ENCODE measurements at places on chromosomes 13 and 19.

DNA sequence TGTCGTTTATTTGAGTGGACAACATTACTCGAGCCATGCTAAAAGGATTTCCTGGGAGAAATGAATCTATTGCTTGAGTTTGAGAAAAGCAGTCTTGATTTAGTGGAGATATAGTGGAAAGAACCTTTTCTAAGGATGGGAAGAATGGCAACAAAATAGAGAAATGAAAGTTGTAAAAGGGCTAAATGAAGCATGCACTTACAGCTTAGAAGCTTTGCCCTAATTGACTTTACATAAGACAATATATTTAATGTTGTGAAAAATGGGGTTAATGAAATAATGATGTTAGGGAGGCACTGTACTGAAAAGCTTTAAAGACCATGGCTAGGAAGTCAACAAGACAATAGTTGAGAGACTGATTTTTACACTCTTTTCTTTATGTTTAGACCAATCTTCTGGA lies 35.4 kb downstream of the SLC10A2 start:
- no peak for DNase-seq

DNA sequence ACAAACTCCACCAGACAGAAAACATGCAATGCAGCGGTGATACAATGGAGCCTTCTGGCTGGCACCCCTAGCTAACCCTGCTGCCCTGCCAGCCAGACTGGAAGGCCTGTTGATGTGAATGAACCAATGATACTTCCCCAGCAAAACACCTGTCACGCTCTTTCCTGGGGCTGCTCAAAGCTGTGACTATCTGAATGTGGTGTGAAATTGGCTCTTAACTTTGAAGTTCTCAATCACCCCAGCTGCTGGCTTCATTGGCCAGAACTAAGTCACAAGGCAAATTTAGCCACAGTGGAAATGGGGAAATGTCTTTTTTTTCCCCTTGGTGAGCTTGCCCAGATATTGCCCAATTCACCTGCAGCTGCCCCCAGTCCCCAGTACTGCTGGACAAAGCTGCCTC lies 147.3 kb downstream of the SLC7A1 start:
- no peak for DNase-seq

DNA sequence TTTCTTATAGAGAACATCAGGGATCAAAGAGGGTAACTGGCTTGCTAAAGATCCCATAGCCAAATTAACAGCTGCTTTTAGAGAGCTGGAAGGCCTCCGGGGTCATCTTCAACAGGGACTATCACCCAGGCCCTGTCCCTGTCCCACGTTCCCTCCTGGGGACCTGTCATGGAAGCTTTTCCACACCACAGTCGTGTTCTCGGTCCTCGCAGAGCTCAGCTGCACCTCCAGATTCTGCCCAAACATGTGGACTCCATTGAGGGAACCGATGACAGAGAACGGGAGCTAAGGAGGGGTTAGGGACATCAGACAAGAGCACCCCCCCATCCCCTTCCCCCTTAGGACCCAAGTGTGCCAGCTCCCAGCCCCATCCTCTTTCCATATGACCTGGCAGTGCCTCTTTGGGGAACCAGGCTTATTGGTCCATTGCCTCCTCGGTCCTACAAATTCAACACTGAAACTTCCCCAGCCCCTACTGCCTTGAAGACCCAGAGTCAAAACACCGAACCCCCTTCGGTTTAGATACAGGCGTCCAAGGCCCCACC lies 568 bp downstream of the FUZ start:
- DNase-seq = no peak

GRCh38 chr19:5880604-5881078 lies 10.3 kb upstream of the FUT5 start:
- peak; percentile 85 for DNase-seq

- DNase-seq = peak; percentile 99
Observed at GRCh38 chr19:19203012-19203856, at the start of gene NR2C2AP. Gene NR2C2AP, minus strand, starts transcription at chr19:19203414. Its CDS starts 354 bp downstream, at chr19:19203060.

- peak; percentile 63 for DNase-seq
Observed at GRCh38 chr19:12668932-12669269, 2.3 kb downstream of the WDR83 start.

- DNase-seq = no peak
Observed at GRCh38 chr19:35739275-35740107, 2.8 kb downstream of the IGFLR1 start.

- no peak for DNase-seq
Observed at GRCh38 chr13:65629926-65630325, 1600.2 kb downstream of the PCDH9 start.

Measured in AG08395 (cell line).